Retinal pigment epithelial cell (primary cell): ENCODE measurements at places on chromosomes 6 and 20.

DNA sequence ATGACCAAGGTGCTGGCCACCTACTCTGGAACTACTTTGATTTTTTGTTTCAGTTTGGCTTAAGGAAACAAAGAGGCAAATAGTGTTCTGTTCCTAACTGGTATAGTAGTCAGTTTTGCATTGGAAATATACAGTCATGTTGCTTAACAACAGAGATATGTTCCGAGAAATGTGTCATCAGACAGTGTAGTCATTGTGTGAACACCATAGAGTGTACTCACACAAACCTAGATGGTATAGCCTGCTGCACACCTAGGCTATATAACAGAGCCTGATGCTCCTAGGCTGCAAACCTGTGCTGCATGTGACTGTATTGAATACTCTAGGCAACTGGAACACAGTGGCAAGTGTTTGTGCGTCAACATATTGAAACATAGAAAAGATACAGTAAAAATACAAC is 80.4 kb downstream of the ARID1B start:
- no peak for DNase-seq

- DNase-seq = peak; percentile 6
Observed at GRCh38 chr6:9933677-9934076, 481.2 kb downstream of the TFAP2A start.

DNA sequence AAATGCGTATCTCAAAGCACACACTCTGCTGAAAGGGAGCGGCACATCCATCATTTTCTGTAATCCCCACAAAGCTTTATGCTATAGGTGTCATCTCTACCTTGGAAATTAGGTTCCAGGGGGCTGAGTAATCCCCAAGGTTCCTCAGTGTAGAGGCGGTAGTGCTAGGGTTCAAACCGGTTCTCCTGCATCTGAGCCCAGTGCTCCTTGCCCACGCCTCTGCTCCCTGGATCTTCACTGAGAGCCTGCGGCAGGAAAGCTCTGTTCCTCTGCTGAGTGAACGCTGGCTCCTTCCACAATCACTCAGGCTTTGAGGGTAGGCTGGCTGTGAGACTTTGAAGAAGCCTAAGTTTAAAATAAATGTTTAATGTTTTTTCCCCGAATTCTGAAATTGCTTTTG is 24.9 kb downstream of the SLC22A23 start:
- DNase-seq = no peak

GRCh38 chr6:87826424-87826823 is 124.4 kb upstream of the AKIRIN2 start:
- no peak for DNase-seq

- DNase-seq = no peak
Observed at GRCh38 chr20:15886250-15886649, 687.0 kb downstream of the KIF16B start.

DNA sequence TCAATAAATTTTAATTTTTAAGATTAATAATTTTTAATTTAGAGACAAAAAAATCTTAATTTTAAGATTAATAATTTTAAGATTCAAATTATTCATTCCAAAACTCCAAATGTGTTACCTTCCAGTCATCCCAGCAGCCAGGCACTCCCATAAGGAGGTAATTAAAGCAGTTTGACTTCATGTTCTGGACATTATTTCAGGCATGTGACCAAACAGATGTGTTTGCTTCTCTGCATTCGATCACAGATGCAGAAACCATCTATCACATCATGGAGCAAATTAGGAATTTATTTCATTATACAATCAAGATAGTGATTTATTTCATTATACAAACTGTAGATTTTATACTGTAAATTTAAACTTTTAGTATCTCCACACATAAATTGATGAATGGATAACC is 150.3 kb downstream of the AKAP7 start:
- no peak for DNase-seq

- no peak for DNase-seq
Observed at GRCh38 chr6:137272403-137272802, 53.2 kb upstream of the IFNGR1 start.

DNA sequence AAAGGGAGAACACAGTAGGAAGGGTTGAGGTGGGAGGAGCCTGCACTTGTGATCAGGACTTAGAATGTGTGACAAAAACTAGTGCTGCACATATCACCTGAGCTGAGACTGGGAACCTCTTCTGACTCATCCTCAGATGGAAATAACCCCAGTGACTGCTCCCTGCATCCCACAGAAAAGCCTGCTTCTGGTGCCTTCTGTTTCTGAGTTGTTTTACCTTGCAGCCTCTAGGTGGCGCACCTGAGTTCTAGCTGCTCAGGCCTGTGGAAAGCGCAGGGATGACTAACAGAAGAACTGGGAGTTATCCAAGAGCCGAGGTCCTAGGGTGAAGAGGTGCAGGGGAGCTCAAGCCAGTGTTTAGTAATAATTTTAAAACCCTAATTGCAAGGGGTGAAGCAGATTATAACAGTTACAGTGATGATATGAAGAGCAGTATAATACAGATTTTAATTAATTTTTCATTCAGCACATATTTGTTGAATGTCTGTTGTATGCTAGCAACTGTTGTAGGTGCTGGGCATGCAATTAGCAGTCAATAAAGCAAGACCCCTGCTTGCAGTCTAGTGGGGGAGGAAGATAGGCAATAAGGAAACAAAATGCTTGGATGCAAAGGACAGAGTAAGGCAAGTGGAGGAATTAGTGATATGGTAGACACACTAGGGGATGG is 302.5 kb downstream of the DHX35 start:
- peak; percentile 20 for DNase-seq

DNA sequence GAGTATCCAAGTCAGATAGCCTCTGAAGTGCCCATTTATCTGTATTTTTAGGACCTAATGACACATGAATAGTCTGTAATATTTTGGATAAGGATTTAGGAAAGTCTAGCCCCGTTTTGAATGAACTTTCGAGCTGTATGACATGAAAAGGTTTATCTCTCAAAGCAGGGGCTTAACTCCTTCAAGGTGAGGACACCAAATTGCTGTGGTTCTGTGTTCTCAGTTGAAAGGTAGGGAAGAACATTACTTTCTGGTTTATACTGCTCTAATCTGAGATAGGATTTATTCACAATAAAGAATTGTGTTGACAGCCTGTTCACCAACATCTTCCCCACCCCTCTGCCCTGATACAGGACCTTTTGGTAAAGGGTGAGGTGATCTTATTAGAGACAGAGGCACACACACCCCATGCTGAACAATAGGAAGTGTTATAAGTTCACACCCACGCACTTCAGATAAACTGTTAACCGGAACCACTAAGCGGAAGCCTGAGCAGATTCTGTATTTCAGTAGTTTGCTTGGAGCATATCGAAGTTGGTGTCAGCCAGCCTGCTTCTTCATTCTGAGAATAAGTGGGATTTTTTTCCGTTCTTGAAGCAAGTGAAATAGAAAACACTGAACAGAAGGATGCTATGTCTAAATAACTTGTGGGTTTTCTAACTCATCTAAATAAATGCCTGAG is 223.3 kb downstream of the TMEM242 start:
- no peak for DNase-seq

DNA sequence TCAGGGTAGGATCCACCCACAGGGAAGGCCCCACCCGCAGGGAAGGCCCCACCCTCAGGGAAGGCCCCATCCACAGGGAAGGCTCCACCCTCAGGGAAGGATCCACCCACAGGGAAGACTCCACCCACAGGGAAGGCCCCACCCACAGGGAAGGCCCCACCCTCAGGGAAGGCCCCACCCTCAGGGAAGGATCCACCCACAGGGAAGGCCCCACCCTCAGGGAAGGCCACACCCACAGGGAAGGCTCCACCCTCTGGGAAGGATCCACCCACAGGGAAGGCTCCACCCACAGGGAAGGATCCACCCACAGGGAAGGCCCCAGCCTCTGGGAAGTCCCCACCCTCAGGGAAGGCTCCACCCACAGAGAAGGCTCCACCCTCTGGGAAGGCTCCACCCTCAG is 40.5 kb downstream of the KCNQ2 start:
- no peak for DNase-seq

DNA sequence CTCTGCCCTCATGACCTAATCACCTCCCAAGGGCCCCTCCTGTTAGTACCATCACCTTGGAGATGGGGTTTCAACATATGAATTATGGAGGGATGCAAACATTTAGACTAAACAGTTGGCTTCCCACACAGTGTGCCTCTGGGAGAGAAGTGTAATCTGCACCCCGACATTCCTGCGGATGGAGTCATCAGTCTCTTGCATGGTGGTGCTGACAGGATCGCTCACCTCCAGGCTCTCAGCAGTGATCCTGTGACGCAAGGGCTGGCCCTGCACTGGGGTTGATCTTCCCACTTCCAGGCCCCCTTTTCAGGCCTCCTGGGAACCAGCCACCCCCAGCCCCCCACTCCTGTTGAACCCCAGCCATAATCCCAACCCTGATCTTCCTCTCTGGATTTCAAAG is 16.0 kb upstream of the PI16 start:
- DNase-seq = peak; percentile 93

- DNase-seq = no peak
Observed at GRCh38 chr6:38968702-38969149, 79.9 kb upstream of the GLP1R start.

DNA sequence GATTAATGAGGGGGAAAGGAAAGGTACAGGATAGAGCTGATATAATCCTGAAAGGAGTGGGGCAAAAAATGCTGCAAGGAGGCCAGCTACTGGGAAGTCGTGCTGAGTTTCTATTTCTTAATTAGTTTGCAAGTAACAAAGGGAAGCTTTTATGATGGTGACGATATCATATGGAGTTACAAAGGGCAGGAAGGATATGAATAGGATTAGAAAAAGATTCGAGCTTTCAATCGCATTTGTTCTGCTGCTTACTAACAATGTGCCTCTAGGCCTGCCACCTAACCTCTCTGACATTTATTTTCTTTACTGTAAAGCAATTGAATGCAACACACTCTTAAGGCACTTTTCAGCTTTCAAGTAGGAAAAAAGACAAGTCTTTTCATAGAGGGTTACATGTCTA is 219.2 kb downstream of the CLVS2 start:
- peak; percentile 5 for DNase-seq
